ENCODE measurements at places on chromosomes 12 and 14.

DNA sequence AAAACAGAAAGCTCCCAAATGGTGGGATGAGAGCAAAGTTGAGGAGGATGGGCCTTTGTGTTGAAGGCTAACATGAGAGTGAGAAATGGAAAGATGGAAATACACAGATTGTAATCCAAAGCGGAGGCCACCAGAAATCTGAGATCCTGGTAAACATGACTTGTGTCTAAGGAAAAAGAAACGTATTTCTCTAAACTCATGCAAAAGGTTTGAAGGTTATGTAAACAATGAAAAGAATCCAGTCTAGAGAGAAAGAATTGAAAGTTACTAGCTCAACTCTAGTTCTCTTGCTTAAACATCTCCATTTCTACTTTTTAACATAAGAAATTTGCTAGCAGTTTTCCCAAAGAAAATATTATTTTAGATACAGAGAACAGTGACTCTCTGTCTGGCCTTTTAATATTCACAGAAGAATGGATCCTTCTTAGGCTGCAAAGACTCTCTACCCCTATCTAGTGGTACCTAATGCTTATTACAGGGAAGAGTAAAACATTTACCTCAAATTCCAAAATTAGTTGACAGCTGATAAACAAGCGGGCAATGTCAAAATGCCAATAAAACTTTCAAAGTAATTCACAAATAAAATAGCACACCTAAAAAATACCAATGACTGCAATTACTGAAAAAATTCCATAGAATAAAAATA is 75.8 kb upstream of the SOX5 start:
- H3K27ac ChIP-seq: no peak overlapping the region
- peaks cover 1% of the 10 kb centered on the region for H3K4me1 ChIP-seq
- no peak overlapping the region for H3K4me3 ChIP-seq
- H3K27me3 ChIP-seq: no peaks in the 10 kb centered on the region

GRCh38 chr12:25364529-25365339 is 114.0 kb upstream of the KRAS start:
- no peaks in the 10 kb centered on the region for H3K4me1 ChIP-seq
- no peaks in the 10 kb centered on the region for H3K36me3 ChIP-seq
- H3K27me3 ChIP-seq: no peaks in the 10 kb centered on the region

DNA sequence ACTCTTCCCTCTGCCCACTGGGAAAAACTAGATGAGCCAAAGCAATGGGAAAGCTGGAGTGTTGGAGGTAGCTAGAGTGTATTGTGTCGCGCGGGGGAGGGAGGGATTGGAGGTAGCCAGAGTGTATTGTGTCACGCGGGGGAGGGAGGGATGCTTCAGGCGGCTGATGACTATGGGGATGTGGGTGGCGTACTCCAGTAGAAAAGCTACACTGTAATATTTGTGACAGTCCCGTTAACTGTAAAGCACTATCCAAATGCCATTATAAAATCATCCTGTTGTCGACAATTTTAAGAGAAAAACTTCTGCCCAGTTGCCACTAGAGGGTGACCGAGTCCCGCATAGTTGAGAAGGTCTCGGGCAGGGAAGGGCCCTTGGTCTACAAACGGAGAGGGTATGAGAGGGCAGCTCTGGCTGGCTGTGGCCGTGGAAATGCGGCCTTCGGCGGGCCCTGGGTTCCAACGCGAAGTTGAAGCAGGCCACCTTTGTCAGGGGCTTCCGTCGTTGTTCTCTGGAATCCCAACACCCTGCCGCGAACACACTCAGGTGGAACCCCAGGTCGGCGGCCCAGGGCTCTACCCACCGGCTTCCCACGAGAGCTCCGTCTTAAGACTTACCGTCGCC is 15.1 kb upstream of the PLEK2 start:
- no peaks in the 10 kb centered on the region for H3K36me3 ChIP-seq
- H3K27me3 ChIP-seq: no peaks in the 10 kb centered on the region
- no peak overlapping the region for H3K4me3 ChIP-seq
- no peak overlapping the region for H3K27ac ChIP-seq
- DNase-seq: peak; percentile 65

DNA sequence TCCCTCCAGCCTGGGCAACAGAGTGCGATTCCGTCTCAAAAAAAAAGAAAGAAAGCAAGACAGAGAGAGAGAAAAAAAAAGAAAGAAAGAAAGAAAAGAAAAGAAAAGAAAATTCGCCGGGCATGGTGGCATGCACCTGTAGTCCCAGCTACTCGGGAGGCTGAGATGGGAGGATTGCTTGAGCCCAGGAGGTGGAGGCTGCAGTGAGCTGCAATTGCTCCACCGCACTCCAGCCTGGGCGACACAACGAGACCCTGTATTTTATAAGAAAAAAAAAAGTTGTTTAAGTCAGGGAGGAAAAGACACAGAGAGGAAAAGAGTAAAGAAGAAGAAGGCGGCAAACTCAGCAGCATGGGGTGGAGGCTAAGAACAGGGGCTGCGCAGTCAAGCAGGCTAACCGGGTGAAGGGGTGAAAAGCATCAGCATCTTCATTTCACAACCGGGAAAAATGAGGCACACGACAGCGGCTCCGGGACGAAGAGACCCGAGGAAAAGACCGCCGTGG is 557 bp upstream of the FICD start:
- no peak for DNase-seq
- H3K4me3 ChIP-seq: peak overlapping the region; percentile 26
- H3K36me3 ChIP-seq: no peaks in the 10 kb centered on the region
- H3K27ac ChIP-seq: no peak overlapping the region
- H3K27me3 ChIP-seq: no peaks in the 10 kb centered on the region

GRCh38 chr14:95185033-95185766 is 27.9 kb upstream of the DICER1 start:
- H3K27me3 ChIP-seq: no peaks in the 10 kb centered on the region
- DNase-seq: peak; percentile 18
- H3K4me1 ChIP-seq: peaks cover 2% of the 10 kb centered on the region
- no peaks in the 10 kb centered on the region for H3K36me3 ChIP-seq
- H3K4me3 ChIP-seq: no peak overlapping the region
- H3K27ac ChIP-seq: no peak overlapping the region

- peak overlapping the region; percentile 60 for H3K4me3 ChIP-seq
- DNase-seq: no peak
- H3K36me3 ChIP-seq: no peaks in the 10 kb centered on the region
Measured at GRCh38 chr14:58245562-58245961, 919 bp downstream of the PSMA3 start.

GRCh38 chr12:103475073-103475472 is 20.7 kb downstream of the C12orf42 start:
- no peaks in the 10 kb centered on the region for H3K27me3 ChIP-seq
- H3K4me3 ChIP-seq: no peak overlapping the region
- no peaks in the 10 kb centered on the region for H3K4me1 ChIP-seq
- no peak for DNase-seq
- no peaks in the 10 kb centered on the region for H3K36me3 ChIP-seq
- H3K27ac ChIP-seq: no peak overlapping the region

DNA sequence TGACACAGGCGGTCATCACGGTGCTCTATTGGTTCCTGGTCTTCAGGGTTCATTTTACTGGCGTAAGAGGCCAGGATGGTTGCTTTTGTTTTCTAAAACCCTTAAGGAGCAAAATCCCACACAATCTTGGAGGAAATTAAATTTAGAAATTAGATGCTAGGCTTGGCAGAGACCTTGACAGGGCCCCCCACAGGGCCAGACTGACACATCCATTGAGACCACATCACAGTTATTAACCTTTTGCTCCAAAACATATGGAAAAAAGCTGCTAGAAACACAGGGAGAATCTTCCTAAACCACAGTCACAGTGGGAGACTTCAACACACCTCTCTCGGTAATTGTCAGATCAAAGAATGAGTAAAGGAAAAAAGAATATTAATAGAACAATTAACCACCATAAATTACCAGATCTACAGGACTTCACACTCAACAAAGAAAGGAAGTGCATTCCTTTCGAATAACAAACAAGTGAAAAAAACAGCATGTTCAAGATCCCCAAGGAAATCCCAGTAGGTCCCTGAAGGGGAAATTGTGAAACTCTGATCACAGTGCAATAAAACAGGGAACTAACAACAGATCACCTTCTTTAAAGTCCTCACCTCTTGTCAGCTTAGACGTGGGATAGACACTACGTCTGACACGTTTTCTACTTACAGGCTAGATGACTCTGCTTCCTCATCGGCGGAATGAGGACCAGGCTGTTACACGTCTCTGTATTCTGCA is 40.2 kb upstream of the TMEM179 start:
- H3K36me3 ChIP-seq: no peaks in the 10 kb centered on the region
- H3K4me1 ChIP-seq: no peaks in the 10 kb centered on the region
- H3K4me3 ChIP-seq: no peak overlapping the region
- H3K27me3 ChIP-seq: no peaks in the 10 kb centered on the region
- no peak for DNase-seq
